ENCODE measurements at places on chromosomes 4 and X. TPM values are rescaled to one million over a fixed set of nuclear protein-coding genes. Genes with fewer than 3 reads are reported as not detected.

The HS6ST2 gene
- 0.05 TPM for total RNA-seq

The PABPC5 gene
- total RNA-seq: not detected

The SMR3B gene
- not detected for total RNA-seq

The TMEM47 gene
- 1.1 TPM for total RNA-seq

The HNRNPH2 gene
- total RNA-seq: 66.1 TPM

The MAPK10 gene
- total RNA-seq: 0.45 TPM

The CYLC1 gene
- total RNA-seq: not detected

The NEIL3 gene
- total RNA-seq: 15.9 TPM

The REELD1 gene
- not detected for total RNA-seq

The MAGEB17 gene
- total RNA-seq: not detected

The UGT2B11 gene
- total RNA-seq: 0.10 TPM

The TMEM271 gene
- not detected for total RNA-seq

The IKBKG gene
- 45.1 TPM for total RNA-seq

The MAB21L2 gene
- total RNA-seq: not detected

The LRAT gene
- total RNA-seq: 0.07 TPM

The CNGA1 gene
- not detected for total RNA-seq

The OPHN1 gene
- total RNA-seq: 1.7 TPM

The CYSLTR1 gene
- not detected for total RNA-seq

The PAGE2B gene
- not detected for total RNA-seq

The CXCL8 gene
- total RNA-seq: 19.2 TPM

The ARX gene
- total RNA-seq: 0.12 TPM

The FHIP1A gene
- total RNA-seq: 0.22 TPM

The RTL3 gene
- not detected for total RNA-seq

The SFRP2 gene
- total RNA-seq: not detected
